ENCODE measurements at places on chromosomes 12 and 14.
A peak's percentile ranks its signal among the peaks of the same experiment; 100 is the strongest.

DNA sequence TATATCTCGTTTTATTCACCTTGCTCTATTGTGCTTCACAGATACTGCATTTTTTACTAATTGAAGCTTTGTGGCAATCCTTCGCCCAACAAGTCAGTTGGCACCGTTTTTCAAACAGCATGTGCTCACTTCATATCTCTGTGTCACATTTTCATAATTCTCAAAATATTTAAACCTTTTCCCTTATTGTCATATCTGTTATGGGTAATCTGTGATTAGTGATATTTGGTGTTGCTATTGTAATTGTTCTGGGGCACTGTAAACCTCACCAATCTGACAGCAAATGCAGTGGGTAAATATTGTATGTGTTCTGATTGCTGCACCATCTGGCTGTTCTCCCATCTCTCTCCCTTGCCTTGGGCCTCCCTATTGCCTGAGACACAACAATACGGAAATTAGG is 191.3 kb downstream of the BTG1 start:
- DNase-seq = no peak

DNA sequence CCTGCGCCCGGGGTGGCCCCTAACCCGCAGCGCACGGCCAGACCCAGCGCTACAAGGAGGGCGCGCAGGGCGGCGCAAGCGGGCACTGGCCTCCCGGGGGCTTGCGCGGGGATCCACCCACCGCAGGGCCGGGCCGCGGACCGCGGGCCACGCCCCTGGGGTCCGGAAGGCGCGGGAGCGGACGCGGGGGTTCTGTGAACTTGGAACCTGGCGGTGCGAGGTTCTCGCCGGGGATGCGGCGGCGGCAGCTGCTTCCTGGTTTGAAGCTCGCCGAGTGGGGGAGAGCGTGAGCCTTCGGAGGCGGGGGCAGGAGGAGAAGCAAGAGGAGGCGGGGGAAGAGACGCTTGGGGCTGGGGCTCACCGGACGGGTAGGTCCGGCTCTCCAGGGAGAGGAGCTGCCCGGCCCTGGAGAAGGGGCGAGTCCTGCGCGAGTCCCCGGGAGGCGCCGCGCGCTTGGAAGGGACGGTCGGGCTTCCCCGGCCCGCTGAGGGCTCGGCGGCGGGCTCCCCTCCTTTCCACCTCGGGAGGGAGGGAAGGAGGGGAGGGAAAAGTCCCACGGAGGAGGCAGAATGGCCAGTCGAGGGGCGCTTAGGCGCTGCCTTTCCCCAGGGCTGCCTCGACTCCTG is at the start of gene PRKCH:
Gene PRKCH (plus strand): TSS at position 195 of the 626 bp plus-strand sequence. CDS start 523 bp downstream, outside the sequence.
- peak; percentile 58 for DNase-seq

GRCh38 chr12:106976668-106977067 is 10.3 kb downstream of the MTERF2 start:
- DNase-seq = no peak

GRCh38 chr14:105058521-105059034 is 6.7 kb downstream of the GPR132 start:
- DNase-seq = no peak

- no peak for DNase-seq
Measured at GRCh38 chr12:7833831-7834230, 38.9 kb downstream of the SLC2A14 start.

DNA sequence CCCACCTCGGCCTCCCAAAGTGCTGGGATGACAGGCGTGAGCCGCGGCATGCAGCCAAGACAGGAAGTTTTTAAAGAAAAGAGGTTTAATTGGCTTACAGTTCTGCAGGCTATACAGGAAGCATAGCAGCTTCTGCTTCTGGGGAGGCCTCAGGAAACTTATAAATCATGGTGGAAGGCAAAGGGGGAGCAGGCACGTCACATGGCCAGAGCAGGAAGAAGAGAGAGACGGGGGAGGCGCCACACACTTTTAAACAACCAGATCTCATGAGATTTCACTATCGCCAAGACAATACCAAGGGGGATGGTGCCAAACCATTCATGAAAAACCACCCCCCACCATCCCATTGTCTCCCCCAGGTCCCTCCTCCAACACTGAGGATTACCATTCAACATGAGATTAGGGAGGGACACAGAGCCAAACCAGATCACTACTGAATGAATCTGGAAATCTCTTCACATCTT is 14.1 kb downstream of the CCDC63 start:
- DNase-seq = no peak

GRCh38 chr14:68594737-68595380 is 198.0 kb downstream of the ZFP36L1 start:
- no peak for DNase-seq

DNA sequence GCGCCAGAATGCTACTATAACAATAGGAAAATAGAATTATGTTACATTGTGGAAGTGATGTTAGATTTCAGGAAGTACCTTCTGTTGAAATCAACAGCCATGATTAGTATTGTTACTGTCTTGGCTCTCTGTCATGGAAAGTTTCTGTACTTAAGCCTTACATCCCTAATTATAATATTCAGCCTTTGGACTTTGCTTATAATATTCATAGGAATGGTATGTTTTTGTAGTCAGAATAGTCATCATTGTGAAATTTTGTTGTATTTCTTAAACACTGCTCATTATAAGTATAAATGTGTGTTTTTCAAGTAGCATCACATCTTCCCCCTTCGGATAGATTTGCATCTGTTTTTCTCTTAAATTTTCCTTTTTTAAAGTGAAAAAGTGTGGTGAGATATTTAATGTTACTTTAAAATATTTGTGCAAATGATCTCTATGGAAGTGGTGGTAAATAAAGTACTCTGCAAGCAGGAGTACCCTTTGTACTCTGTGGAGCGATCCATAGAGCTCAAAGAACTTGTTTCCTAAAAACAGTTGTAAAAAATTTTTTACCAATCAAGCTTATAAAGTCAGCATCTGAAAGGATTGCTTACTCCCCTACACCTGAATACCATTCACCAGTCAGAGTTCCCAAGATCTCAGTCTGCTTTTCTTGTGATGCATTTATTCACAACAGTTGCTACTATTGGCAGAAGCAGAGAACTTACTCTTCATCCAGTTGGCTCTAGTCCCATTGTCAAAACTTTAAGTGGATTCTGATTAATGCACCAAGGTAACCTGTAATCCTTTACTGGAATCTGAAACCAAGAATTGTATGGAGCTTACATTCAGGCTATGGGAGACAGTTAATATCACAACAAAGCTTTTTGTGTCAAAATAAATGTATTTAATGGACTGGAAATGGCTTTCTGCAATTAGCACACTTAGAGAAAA is 87.8 kb downstream of the RIC8B start:
- DNase-seq = no peak

DNA sequence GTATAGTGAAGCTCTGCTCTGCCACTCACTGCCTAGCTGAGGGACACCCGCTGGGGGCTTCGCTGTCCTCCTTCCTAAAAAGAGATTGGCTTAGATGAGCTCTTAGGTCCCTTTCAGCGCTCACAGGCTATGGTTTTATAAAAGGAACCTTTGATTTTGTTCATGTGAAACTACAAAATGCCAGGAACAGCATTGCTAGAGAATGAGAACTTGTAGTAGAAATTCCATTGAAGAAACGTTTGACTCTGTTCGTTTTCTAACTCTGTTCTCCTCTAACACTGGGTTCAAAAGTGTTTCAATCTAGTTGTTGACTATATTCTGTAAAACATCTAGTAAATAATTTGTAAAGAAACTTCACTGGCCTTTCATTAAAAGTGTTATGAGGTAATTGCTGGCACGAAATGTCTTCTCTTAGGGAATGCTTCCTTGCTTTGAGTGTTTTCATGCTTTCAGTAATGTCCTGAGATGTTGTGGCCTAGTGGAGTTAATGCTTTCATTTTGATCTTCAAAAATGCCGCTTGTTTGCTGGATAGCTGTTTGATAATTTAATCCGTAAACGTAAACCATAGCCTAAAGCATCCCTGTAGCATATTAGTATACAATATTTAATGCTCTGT is 1.6 kb downstream of the MARK3 start:
- DNase-seq = no peak

GRCh38 chr12:26629864-26630263 is 203.1 kb downstream of the ITPR2 start:
- no peak for DNase-seq

- DNase-seq = no peak
Measured at GRCh38 chr12:122721057-122721545, 4.5 kb upstream of the HCAR3 start.
